Amniotic stem cell (primary cell): ENCODE measurements at places on chromosomes 1 and 21.
A peak's percentile ranks its signal among the peaks of the same experiment; 100 is the strongest.

GRCh38 chr1:246587606-246588005 is 21.4 kb downstream of the CNST start:
- peak; percentile 19 for DNase-seq

DNA sequence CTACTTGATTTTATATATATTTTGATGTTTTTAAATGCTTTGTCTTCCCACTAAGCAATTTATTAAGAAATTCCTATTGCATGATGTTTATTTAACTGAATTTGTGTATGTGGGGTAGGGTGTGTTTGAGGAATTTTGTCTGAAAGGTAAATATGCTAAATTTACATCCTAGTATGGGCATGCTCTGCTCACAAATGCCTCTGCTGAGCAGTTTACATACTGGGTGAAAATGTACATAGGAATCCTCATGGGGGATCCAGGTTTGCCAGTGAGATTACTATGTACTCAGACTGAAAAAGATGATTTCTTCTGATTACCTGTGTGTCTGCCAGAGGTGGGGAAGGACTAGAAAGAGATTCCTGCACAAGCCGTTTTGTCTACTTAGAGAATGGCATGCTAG is 126.6 kb downstream of the DISP1 start:
- DNase-seq: no peak

GRCh38 chr1:208233546-208233945 is 10.6 kb downstream of the PLXNA2 start:
- no peak for DNase-seq

- peak; percentile 51 for DNase-seq
Measured at GRCh38 chr1:210328746-210329503, at the start of gene HHAT. TSS of gene HHAT (plus strand) at chr1:210328902. CDS start at chr1:210348976, 20,074 bp downstream.

DNA sequence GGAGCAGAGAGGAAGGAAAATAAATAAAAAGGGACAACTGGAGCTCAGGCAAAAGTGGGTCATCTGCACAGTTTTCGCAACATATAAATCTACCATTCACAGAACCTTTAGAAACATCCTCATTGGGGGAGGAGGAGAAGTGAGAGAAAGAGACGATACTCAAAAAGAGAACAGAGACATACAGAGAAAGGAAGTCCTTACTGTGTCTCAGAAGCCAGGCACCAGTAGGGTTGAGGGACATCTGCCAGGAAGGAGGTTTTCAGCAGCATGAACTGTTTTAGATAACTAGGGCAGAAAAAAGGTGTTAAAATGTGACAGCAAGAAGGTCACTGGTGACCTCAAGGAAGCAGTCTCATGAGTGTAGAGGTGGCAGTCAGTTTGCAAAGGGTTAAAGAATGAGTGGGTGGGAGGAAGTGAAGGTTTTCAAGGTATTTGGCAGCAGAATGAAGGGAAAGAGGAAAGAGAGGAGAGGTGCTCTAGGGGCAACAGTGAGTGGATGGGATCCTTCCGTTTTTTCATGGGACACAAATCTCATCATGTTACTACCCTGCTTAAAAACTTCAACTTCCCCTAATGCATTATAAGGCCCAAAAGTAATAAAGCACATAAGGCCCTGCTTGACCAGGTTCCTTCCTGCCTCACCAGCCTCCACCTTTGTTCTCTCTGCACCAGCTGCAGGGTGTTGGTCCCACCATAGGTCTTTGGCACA is 9.5 kb downstream of the JAK1 start:
- DNase-seq: no peak
